AG20443 (cell line): ENCODE measurements at places on chromosomes 1 and 21.

DNA sequence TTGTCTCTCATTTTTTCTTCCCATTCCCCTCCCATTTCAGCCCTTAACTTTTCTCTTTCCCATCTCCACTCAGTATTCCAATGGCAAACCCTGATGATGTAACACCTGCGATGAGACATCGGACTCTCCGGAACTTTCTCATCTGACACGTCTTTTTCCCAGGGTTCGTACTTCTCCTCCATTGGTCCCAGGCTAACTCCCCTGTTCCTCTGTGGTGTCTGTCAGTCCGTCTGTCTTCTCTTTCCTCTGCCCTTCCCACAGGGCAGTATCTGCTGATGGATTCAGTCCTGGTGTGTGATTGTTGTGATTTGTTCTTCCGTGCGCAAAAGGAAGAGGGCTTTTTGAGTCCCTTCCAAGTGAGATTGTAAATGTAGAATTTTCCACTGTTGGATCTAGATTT is 27.7 kb downstream of the VANGL2 start:
- no peak for DNase-seq

GRCh38 chr1:57532299-57532698 is 108.4 kb upstream of the DAB1 start:
- no peak for DNase-seq

DNA sequence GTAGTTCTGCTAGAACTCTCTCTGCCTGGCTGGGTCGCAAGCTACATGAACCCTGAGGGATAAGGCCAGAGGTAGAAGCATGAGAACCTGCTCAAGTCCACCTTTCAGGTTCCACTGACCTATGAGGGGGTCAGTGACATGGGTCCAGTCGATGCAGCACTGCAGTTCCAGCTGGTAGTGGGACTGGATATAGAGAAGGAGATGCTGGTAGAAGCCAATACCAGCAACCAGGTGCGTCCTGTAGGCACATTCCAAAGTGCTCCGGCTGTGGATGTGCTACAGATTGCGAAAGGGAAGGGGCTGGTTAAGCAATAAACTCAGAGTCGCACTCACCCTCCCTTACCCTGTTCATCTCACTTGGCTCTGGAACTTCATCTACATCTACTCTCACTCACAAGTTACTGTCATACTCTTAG is 5.7 kb downstream of the SMG5 start:
- DNase-seq = peak; percentile 24

- DNase-seq = no peak
Measured at GRCh38 chr1:192737306-192737705, 71.5 kb upstream of the RGS2 start.

GRCh38 chr1:162873671-162874666 is 13.0 kb upstream of the CCDC190 start:
- DNase-seq = no peak

GRCh38 chr1:37498872-37499617 is 15.5 kb downstream of the MEAF6 start:
- peak; percentile 61 for DNase-seq

DNA sequence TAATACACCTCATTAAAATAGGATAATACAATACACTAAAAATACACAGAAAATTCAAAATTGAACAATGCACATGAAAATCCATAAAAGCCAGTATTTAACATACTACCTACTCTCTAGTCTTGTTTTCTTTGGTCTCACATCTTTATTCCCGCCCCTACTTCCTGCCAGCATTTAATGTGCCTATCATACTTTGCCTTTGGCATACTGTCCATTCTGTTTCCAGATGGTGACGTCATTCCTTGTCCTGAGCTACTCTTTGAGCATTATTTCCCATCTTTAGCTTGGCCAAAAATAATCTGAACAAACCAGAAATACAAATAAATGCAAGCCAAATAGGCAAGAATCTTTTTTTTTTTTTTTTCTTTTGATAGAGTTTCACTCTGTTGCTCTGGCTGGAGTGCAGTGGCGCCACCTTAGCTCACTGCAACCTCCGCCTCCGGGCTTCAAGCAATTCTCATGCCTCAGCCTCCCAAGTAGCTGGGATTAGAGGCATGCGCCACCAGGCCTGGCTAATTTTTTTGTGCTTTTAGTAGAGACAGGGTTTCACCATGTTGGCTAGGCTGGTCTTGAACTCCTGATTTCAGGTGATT is 4.4 kb downstream of the HFM1 start:
- DNase-seq = peak; percentile 9

GRCh38 chr1:246674049-246674448 is 50.2 kb upstream of the SCCPDH start:
- DNase-seq = no peak

DNA sequence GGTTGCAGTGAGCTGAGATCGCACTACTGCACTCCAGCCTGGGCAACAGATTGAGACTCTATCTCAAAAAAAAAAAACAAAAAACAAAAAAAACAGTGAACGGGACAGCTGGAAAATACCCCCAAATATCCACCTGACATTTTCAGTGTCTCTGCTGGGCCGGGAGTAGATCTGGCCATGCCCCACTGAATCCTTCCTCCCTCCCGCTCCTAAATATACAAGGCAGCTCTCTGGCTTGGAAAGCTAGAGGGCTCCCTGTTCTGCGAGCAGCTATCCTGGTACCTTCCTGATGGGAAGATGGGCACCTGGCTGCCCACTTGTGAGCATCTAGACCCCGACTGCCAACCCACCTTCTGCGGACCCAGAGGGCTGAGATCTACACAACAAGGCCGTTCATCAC is 21.4 kb downstream of the SPSB1 start:
- DNase-seq = no peak

GRCh38 chr1:35247256-35247655 is 21.3 kb upstream of the ZMYM4 start:
- DNase-seq = no peak

GRCh38 chr21:42650441-42651421 is 2.7 kb upstream of the PDE9A start:
- DNase-seq = no peak

- DNase-seq = no peak
Measured at GRCh38 chr1:31627301-31627929, 9.9 kb downstream of the HCRTR1 start.

- DNase-seq = no peak
Measured at GRCh38 chr1:101293461-101294051, 56.7 kb downstream of the S1PR1 start.

DNA sequence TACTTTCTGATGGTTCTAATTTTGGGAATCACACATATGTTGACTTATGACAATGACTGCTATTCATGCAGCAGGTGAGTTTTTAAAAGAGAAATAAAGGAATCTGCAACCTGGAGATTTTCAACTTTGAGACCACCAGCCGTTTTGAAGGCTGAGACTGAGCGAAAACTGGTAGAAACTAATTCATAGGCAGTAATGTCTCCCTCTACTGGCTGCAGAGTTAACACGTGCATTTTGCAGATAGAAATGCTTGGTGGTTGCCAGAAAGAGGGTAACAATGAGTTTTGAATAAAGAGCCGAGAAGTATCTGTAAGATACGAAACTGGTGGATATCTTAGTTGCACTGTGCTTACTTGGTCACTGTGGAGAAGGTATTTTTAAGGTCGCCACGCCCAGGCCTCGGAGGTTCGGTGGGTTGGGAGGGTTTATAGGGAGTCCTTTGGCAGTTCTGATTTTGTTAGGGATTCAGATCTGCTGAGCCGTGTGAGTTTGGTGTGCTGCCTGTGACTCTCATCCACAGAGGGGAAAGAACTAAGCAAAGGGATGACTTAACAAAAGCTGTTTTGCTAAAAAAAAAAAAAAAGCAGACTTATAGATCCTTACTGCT is 83.0 kb downstream of the RYR2 start:
- DNase-seq = no peak

DNA sequence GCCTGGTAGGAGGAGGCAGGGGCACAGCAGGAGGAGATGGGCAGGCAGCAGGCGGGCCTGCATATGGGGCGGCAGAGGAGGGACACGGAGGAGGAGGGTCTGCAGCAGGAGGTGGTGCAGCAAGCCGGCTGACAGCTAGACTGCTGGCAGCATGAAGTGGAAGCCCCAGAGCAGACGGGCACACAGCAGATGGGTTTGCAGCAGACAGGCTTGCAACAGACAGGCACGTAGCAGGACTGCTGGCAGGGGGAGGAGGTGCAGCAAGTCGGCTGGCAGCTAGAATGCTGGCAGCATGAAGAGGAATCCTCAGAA is 615 bp downstream of the KRTAP10-5 start:
- DNase-seq = no peak

- DNase-seq = peak; percentile 78
Measured at GRCh38 chr1:59986516-59987310, 60.1 kb upstream of the CYP2J2 start.

DNA sequence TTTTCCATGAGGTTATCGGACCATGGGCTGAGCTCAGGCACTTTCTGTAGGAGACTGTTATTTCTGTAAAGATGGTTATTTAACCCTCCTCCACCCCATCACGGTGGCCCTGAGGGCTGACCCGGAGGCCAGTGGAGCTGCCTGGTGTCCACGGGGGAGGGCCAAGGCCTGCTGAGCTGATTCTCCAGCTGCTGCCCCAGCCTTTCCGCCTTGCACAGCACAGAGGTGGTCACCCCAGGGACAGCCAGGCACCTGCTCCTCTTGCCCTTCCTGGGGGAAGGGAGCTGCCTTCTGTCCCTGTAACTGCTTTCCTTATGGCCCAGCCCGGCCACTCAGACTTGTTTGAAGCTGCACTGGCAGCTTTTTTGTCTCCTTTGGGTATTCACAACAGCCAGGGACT is 2.6 kb upstream of the CCDC28B start:
- no peak for DNase-seq

DNA sequence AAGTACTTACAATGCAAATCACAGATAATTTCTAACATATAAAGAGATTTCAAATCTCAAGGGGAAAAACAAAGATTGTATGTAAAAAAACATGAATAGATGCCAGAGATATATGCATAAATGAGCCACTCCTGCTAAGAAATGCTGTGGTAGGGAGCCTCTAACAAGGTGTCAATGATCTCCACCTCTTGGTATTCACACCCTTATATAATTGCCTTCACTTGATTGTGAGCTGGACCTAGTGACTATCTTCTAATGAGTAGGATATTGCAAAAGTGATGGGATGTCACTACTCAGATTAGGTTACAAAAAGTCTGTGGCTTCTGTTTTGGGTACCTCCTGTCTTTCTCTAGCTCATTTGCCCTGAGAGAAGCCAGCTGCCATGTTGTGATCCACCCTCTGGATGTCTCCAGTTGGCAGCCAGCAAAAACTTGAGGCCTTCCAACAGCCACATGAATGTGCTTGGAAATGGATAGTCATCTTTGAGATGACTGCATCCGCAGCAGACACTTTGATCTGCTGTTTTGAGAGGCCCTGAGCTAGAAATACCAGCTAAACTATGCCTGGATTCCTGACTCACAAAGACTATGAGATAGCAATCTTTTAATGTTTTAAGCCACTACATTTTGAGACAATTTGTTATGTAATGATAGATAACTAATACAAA is 196.1 kb upstream of the FGGY start:
- peak; percentile 57 for DNase-seq
